Natural killer cell (primary cell): ENCODE measurements at places on chromosomes 16 and 17. TPM values are rescaled to one million over a fixed set of nuclear protein-coding genes. Genes with fewer than 3 reads are reported as not detected.

GRCh38 chr16:10325783-10326543 lies 59.9 kb upstream of the ATF7IP2 start:
- DNase-seq: no peak

GRCh38 chr16:14181371-14182050 lies 110.4 kb downstream of the MRTFB start:
- DNase-seq: no peak

DNA sequence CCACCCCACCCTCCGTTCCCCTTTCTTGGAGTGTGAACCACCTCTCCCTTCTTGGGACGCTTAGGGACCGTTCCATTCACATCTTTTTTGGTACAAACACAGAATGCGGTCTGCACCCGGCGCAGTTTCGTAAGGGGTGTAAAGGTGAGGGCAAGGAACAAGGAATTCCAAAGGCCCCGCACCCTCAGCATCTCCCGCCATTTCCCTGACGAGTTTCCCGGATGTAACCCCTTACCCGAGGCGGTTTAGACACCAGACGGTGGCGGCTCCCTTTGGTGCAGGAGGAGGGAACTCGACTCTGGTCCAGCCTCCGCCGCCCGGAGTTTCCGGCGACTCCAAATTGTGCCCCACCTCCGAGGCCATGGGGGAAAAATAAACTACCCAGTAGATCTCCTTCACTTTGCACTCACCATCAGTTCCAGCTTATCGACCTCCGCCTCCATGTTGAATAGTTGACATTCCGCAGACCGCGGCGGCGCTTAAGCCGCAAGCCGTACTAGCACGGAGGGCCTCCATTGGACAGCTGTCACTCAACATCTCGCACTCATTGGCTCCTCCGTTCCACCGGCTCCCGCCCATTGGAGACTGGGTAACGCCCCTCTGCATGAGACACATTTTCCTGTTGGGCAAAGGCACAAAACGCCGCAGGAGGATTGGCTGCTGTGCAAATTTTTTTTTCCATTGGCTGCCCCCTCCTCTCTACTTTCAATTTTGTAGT lies at the start of gene SKA2:
TSS of gene SKA2 (minus strand) at position 466 of the 718 bp plus-strand sequence. CDS start at position 443, 23 bp downstream.
- no peak for DNase-seq

DNA sequence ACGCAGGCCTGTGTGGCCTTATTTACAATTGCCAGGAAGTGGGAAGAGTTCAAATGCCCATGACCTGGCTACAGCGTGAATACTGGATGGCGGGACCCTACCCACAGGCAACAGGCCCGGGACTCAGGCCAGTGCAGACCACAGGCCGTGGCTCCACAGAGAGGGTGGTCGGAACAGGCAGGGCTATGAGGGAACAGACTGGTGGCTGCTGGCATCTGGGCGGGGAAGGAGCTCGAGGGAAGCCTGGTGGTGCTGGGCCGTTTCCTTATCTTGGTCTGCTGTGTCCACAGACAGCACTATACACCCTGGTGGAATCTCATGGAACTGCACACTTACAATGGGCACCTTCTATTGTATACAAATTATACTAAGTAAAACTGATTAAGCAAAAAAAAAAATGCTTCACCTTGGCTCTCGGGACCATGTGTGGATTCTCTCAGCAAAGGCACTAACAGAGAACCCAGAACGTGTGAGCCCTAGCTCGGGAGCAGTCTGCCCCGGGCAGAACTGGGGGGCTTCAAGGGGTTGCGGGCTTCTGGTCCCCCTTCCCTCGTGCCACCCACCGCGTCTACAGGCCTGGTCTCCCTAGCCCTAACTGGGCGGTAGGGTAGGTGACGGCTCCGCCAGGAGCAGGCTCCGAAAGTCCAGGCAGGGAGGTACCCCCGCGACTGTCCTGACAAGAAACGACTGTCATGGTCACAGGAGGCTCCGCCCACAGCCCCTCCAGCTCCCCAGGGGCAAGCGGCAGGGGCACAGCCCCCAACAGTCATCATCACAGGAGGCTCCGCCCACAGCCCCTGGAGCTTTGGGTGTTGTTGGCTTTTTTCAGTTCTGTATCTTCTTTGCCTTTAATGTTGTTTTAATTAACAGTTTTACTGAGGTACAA lies 21.8 kb downstream of the CEP131 start:
- no peak for DNase-seq

GRCh38 chr17:79374087-79374689 lies 236.7 kb downstream of the RBFOX3 start:
- no peak for DNase-seq

DNA sequence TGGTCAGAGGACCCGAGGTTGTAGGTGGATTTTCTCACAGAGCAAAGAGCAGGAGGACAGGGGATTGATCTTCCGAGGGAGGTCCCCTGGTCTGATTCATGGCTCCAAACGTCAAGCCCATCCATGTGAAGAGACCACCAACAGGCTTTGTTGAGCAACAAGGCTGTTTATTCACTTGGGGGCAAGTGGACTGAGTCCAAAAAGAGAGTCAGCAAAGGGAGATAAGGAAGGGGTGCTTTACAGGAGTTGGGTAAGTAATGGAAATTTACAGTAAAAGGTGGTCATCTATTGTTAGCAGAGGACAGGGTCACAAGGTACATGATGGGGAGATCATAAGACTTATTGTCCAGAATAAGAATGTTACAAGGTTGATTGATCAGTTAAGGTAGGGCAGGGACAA lies 2285.8 kb downstream of the TP53TG3F start:
- DNase-seq: no peak

GRCh38 chr17:19943026-19943425 lies 34.6 kb downstream of the AKAP10 start:
- no peak for DNase-seq

Gene SLC13A2
- not detected for total RNA-seq

Gene NHLRC4
- 0.28 TPM for total RNA-seq

Gene TAT
- total RNA-seq: not detected

Gene GPR179
- total RNA-seq: not detected

Gene CYGB
- total RNA-seq: 0.12 TPM
